Breast epithelium (tissue), 4 donors: ENCODE measurements at places on chromosomes 2 and 18. TPM values are rescaled to one million over a fixed set of nuclear protein-coding genes. Genes with fewer than 3 reads are reported as not detected.

GRCh38 chr2:46878886-46879285 is 36.7 kb downstream of the MCFD2 start:
- no peak overlapping the region for H3K4me3 ChIP-seq
- DNase-seq = no peak
- peak overlapping the region; percentile 20 for H3K27ac ChIP-seq
- H3K27me3 ChIP-seq = no peaks in the 10 kb centered on the region
- H3K36me3 ChIP-seq = no peaks in the 10 kb centered on the region

GRCh38 chr2:187081461-187081860 is 232.5 kb upstream of the ZSWIM2 start:
- no peak overlapping the region for H3K4me3 ChIP-seq
- no peaks in the 10 kb centered on the region for H3K27me3 ChIP-seq
- H3K36me3 ChIP-seq = no peaks in the 10 kb centered on the region
- no peak for DNase-seq

DNA sequence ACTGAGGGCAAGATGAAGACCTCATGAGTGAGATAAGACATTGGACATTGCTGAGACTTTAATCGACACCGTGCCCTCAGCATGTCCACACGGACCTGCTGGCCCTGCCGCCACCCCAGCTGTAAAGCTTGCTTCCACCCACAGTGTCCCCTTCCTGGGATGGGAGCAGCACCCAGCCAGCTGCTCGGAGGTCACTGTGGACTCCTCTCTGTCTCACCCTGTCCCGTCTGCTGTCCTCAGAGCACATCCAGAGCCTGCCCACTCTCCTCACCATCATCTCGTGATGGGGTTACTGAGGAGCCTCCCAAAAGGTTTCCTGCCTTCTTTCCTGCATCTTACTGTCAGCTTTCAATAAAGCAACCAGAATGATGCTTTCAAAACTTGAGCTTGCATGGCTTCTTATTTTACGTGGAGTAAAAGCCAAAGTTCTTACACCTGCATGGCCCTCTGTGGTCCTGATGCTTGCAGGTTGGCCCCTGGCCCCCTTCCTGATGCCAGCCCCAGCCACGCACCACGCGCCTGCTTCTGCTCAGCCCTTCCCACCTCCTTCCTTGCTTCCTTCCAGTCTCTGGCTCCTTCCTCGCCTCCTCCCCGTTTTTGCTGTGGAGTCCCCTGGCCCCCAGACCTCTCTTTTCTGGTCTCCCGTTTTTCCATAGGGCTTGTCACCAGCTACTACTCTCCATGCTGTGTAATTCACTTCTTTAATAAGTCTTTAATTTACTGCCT is 67.0 kb downstream of the DGKD start:
- H3K27ac ChIP-seq = no peak overlapping the region
- peak; percentile 1 for DNase-seq
- no peaks in the 10 kb centered on the region for H3K4me1 ChIP-seq
- H3K27me3 ChIP-seq = no peaks in the 10 kb centered on the region
- no peak overlapping the region for H3K4me3 ChIP-seq

Gene CD207
- not detected for total RNA-seq

Gene DSEL
- 34.1 TPM for total RNA-seq

Gene WNT10A
- total RNA-seq = 2.9 TPM

Gene TMEM247
- not detected for total RNA-seq

Gene SNTG2
- 6.0 TPM for total RNA-seq
